CD14-positive monocyte (primary cell): ENCODE measurements at places on chromosomes 2 and 18. TPM values are rescaled to one million over a fixed set of nuclear protein-coding genes. Genes with fewer than 3 reads are reported as not detected.

Gene RUFY4
- 0.65 TPM for polyA plus RNA-seq

Gene CYTIP
- 108 and 188 TPM in 2 replicates for polyA plus RNA-seq

Gene TMBIM1
- 139 TPM for polyA plus RNA-seq

Gene CYS1
- not detected in 2 replicates for polyA plus RNA-seq

Gene TCF7L1
- not detected for polyA plus RNA-seq

Gene OTOF
- polyA plus RNA-seq: 0.51 and 0.69 TPM in 2 replicates

Gene AGBL5
- 4.8 TPM for polyA plus RNA-seq

Gene SKA1
- not detected in 2 replicates for polyA plus RNA-seq

Gene NXPH2
- polyA plus RNA-seq: not detected

Gene LIMS4
- polyA plus RNA-seq: 5.1 TPM

Gene CIB4
- not detected in 2 replicates for polyA plus RNA-seq

Gene SPHKAP
- polyA plus RNA-seq: not detected
